ENCODE measurements at places on chromosomes 2 and 18.

GRCh38 chr2:119119999-119120756 lies 38.4 kb downstream of the C1QL2 start:
- DNase-seq: no peak

GRCh38 chr2:22513563-22513962 lies 871.4 kb upstream of the KLHL29 start:
- DNase-seq: no peak

DNA sequence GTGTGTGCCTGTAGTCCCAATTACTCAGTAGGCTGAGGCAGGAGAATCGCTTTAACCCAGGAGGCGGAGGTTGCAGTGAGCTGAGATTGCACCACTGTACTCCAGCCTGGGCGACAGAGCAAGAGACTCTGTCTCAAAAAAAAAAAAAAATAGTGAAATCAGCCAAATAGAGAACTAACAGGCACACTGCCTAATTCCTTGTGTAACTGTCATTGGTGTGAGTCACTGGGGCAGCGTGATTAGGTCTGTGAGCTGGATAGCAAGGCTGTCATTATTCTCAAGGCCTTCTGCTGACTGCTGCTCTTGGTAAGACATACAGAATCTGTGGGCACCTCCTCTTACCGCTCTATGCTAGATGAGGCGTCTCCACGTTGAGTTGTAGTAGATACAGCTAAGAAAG lies 270.3 kb downstream of the NEDD4L start:
- DNase-seq: no peak

DNA sequence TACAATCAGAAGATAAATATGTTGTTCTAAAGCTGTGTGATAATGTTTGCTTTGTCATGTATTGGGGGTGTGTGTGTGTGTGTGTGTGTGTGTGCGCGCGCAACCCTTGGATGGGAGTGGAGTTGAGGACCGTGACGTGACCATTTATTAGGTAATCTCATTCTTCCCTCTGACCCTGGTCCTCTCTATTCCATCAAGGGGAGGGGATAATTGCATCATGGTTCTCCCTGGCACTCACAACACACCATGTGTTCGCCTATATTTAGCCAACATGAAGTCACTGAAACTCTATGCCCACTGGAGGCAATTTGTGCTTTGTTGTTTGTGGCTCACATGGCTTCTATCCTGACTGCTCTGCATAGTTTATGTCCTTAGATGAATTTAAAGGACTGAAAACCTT lies 79.8 kb upstream of the LRPPRC start:
- DNase-seq: no peak

GRCh38 chr2:118554616-118555015 lies 292.8 kb downstream of the EN1 start:
- DNase-seq: no peak

DNA sequence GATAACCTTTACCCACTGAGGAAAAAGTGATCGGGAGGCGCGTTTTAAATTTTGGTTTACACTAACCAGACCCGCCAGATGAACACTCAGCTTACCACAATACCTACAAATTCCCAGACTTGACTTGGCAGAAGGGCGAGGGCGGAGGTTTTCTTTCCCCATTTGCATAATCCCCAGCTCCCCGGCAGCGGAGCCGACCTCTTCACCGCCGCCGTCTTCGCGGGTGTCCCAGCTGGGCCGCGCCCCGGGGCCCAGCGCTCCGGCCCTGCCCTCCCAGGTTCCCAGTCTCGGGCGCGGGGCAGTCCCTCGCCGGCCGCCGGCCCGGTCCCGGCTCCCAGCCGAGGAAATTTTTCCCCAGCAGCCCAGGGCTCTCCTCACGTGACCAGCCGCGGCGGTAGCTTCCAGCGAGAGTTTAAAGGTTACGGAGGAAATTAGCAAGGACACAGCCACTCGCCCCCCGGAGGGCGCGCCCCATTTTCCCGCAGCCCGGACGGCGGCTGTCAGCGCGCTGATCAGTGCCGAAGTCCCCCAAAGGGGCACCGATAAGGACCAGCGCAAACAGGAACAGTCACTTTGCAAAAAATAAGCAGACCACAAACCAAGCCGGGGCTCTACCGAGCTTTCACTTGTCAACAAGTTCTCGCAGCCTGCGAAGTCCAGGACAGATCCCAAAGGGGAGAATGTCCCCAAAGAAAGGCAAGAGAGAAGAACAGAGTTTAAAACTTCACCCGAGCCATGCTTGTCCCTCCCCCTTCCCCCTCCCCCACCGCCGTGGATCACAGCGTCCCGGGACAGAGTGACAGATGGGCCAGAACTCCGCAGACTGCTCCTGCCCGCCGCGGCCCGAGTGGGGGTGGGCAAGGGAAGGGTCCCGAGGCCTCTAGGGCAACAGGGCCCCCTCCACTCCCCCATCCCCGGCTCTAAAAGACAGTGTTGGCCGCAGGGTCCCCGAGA lies 1.3 kb upstream of the PRKCE start:
- no peak for DNase-seq

Data from KG1 (cell line).